Cerebellar nuclear complex (tissue), 1 donor: ENCODE measurements at places on chromosomes 4 and X.

- no peak for DNase-seq
These were observed 124.0 kb upstream of the POF1B start for GRCh38 chrX:85503258-85504158.

- DNase-seq = no peak
These were observed 5.2 kb downstream of the YIPF6 start for GRCh38 chrX:68503836-68504636.

- DNase-seq = no peak
These were observed 28.1 kb downstream of the FGF2 start for GRCh38 chr4:122854447-122855352.

- no peak for DNase-seq
These were observed 8.2 kb upstream of the HSD17B11 start for GRCh38 chr4:87399148-87399547.

- no peak for DNase-seq
These were observed 28.4 kb downstream of the CTBP1 start for GRCh38 chr4:1220566-1220965.

GRCh38 chrX:112731793-112732192 is 52.1 kb upstream of the LHFPL1 start:
- no peak for DNase-seq

GRCh38 chrX:283115-283845 is 2.1 kb downstream of the PLCXD1 start:
- DNase-seq = no peak

GRCh38 chrX:123924186-123924585 is 37.3 kb upstream of the STAG2 start:
- no peak for DNase-seq

GRCh38 chr4:68995292-68995691 is 43.7 kb upstream of the UGT2A3 start:
- no peak for DNase-seq

DNA sequence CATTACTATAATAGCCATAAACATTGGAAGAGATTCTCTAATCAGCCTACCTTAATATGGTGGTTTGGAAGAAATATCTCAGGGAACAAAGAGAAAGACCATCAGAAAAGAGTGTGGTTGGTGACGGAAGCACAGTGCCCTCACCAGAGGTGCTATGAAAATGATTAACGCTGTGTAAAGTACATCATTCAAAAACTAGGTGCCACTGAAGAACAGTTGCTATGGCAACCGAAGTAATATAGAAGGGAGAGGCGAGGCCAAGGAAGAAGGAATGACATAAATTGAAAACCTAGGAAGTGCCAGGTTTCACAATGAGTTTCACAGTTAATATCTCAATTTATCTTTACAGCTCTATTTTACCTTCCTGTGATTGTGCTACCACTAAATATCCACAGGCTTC is 57.0 kb upstream of the ARSJ start:
- DNase-seq = no peak

- peak; percentile 21 for DNase-seq
These were observed 98.2 kb upstream of the PRKX start for GRCh38 chrX:3811331-3812311.

- no peak for DNase-seq
These were observed 141.8 kb downstream of the DCHS2 start for GRCh38 chr4:154349829-154350228.

DNA sequence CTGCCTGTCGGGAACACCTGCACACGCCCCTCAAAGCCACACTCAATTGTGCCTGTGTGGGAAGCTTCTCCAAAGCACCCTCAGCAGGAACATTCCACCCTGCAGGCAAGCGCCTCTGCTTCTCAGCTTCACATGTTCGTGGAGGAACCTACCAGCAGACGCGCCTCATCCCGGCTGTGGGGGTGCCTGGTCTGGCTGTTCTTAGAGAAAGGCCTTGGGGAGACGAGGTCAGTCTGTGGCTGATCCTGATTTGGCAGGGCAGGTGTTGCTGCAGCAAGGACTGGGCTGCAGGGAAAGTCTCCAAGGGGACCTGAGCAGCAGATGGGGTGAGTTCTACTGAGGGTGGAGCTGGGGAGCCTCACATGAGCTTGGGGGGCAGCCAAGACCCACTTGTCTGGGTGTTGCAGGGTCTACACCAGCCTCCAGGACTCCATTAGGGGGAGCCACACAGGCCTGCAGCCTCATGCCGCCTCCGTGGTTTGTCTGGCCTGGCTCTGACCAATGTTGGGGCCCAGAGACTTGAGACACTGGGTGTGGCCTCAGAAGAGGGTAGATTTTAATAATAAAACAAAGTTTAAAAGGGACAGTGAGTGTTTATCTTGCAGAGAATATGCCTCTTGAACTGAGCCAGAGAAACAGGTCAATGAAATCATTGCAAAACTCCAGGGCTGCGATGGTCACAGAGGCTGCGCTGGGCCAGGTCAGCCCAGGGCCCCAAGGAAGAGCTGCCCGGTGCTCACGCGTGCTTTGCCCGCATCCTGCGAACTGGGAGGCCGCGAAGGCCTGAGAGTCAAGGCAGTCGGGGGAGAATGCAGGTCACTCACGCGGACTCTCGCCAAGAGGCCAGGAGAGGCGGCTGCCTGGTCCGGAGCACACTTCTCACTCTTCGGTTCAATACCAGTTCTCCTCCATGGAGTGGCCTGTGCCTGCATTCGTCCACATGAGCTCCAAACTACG is 21.1 kb downstream of the RNF212 start:
- no peak for DNase-seq

DNA sequence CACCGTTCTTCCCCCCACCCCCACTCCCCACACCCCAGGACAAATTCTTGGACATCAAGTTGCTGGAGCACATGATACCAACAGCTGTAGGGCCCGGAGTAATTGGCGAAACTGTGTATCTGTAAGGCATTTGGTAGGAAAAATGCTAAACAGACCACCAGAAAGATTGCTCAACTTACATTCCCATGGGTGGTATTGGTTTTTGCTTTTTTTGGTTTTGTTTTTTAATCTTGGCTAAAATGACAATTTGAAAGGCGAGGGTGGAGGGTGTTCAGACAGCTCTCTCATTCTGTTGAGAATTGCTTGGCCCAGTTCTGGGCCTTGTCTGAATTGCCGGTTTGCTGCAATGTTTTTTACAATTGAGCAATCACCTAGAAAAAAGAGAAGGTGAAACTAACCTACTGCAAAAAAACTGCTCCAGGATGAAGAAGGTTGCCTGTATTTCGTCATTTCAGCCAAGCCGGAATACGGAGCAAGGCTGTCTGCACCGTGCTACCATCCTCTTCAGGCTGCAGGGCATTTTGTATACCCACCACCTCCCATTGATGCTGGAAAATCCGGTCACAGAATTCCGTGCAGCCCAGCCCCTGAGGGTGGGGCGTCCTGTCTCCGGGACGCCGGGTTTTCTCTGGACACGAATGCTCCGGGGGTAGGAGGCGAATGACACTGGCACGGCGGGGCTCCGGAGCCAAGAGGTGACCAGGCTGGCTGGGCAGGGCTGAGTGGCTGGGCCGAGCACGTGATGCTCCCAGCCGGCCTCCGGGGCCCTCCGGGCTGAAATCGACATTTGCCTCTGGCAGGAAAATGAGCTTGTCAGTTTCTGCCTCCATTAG is at the start of gene CLCN4:
Gene CLCN4 (plus strand): TSS at position 777 of the 833 bp plus-strand sequence. CDS start 28,058 bp downstream, outside the sequence.
- DNase-seq = peak; percentile 45

- DNase-seq = no peak
These were observed 76.7 kb downstream of the FNIP2 start for GRCh38 chr4:158845311-158846041.

GRCh38 chrX:110791071-110791470 is 4.5 kb downstream of the CHRDL1 start:
- no peak for DNase-seq

DNA sequence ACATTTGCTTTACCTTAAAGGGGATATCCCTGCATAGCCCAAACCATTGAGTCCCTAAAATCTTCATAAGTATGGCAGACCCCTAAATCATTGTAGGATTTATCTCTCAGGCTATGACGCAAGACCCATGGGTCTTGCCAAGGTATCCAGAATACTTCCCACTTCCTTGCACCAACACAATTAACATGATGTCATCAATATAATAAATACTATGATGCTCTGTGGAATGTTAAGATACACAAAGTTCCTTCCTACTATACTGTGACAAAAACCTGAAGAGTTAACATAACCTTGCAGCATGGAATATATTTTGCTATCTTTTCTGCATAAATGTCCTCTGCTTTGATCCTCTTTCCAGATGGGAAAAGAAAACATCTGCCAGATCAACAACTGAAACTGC is 49.9 kb upstream of the TMEM184C start:
- DNase-seq = no peak

DNA sequence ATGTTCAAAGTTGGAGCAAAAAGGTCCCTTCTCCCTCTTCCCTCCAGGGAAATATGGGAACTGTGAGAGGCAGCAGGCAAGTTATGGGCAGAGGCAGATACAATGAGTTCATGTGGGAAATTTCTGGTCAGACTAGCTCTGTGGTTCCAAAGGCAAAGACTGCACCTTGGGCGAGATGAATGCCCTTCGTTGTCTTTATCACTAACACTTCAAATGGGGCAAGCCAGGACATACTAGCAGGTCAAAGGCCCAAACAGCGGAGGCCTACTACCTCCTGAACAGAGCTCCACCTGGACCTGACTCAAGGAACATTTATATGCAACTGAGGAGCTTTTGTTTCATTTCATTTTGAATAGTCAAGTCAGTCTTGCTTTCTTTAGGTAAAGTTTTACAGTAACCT is 29.0 kb downstream of the SRPX2 start:
- no peak for DNase-seq

DNA sequence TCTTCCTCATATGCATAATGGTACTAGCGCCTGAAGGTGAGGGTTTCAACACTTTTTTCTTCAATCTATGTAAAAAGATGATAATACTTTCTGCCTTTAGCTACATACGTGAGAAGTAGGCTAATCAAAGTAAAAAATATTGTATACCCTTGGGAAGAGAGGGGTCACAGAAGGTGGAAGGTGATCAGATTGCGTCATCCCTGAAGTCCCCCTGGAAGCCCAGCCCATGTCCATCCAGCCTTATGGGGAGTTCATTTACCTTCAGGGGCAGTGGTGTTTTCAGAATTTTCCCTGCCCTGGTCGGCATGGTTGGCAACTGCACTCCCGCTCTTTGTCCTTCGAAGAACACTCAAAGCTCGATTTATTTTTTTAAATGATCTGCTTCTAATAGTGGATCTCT is 84.2 kb downstream of the LNX1 start:
- DNase-seq = no peak

DNA sequence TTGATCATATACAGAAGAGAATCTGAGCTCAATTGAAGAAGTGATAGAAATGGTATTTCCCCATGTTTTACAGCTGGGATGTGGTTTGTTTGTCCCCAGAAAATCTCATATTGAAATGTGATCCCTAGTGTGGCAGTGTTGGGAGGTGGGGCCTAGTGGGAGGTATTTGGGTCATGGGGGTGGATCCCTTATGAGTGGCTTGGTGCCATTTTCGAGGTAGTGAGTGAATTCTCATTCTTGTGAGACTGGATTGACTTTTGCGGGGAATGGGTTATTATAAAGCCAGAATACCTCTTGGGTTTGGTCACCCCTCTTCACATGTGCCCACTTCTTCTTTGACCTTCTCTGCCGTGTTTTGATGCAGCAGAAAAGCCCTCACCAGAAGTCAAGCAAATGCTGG is 29.6 kb upstream of the PAGE1 start:
- no peak for DNase-seq

GRCh38 chr4:45302828-45303227 is 576.5 kb upstream of the GNPDA2 start:
- no peak for DNase-seq

DNA sequence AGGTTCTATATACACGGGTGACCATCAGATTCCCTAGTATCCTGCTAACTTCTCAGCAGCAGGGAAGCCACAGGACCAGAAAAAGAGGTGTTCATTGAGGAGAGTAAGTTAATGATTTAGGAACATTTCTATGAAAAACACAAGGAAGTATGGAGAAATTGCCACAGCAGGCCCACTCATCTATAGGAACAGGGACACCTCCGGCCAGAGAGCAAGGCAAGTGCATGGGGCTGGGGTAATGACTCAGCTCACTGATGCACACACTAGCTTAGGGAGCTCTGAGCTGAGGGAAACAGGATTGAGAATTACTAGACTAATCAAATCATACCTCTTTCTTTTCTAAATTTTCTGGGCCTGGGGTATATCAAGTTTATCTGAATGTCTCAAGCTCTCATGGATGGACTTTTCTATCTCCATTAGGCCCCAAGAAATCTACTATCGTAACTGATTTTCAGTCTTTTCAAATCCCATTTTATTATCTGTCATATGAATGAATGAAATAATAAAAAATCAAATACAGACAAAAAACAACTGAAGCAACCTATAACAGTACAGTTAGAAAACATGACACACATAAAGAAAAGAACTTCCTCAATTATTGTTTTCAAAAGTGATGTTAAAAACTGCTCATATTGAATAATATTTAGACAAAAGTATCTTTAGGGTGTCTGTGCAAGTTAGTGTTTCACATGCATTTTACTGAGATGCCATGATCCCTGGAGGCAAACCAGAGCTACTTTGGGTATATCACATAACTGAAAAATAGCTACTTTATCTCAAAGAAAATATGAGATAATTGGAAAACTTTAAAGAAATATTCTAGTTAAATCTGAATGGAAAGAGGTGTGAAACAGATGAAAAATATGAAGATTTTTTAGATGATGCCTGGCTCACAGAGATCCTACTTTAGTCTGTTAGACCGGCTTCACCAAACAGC is 89.8 kb downstream of the FBXO8 start:
- no peak for DNase-seq

DNA sequence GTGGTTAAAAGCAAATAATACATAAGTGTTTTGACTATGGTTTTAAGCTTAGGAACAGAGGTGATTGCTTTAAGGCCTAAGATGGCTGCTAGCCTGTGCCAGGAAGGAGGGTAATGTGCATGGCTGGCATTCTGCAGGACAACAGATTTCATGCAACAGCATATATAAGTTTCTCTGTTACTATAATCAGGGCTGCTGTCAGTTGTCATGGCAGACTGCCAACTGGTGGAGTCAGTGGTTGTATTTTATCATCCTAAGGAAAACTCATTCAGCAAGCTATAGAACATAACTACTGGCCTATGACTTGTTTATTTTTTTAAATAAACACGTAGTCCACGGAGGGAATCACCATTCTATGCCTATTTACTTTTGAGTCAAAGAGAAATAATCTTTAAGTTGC is 77.7 kb upstream of the DCAF8L1 start:
- no peak for DNase-seq

- DNase-seq = no peak
These were observed 70.6 kb downstream of the DHX15 start for GRCh38 chr4:24513718-24514117.
